PC-3 (cell line): ENCODE measurements at places on chromosomes 13 and 19. TPM values are rescaled to one million over a fixed set of nuclear protein-coding genes. Genes with fewer than 3 reads are reported as not detected.

GRCh38 chr19:3450796-3451411 lies 29.4 kb downstream of the SMIM24 start:
- DNase-seq = peak; percentile 74

- DNase-seq = no peak
Measured at GRCh38 chr13:30169442-30169841, 137.9 kb downstream of the KATNAL1 start.

- peak; percentile 68 for DNase-seq
Measured at GRCh38 chr19:14475251-14476073, at the start of gene PTGER1. Gene PTGER1 (minus strand): TSS chr19:14475354. CDS start chr19:14474320, 1,034 bp downstream.

DNA sequence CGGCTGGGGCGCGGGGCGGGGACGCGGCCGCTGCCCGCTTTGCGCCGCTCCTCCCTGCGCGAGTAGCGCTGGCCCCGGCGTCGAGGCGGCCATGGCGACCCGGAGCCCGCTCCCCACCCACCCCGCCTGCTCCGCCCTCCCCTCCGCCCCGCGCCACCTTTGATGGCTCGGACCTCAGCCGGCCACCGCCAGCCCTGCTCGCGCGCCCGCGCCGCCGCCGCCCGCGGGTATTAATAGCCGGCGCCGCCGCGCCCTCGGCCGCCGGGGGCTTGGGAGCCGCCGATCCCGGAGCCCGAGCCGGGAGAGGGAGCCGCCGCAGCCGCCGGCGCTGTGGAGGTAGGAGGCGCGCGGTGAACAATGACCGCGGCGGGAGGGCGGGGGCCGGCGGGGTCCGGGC lies 261 bp downstream of the FARP1 start:
- no peak for DNase-seq

DNA sequence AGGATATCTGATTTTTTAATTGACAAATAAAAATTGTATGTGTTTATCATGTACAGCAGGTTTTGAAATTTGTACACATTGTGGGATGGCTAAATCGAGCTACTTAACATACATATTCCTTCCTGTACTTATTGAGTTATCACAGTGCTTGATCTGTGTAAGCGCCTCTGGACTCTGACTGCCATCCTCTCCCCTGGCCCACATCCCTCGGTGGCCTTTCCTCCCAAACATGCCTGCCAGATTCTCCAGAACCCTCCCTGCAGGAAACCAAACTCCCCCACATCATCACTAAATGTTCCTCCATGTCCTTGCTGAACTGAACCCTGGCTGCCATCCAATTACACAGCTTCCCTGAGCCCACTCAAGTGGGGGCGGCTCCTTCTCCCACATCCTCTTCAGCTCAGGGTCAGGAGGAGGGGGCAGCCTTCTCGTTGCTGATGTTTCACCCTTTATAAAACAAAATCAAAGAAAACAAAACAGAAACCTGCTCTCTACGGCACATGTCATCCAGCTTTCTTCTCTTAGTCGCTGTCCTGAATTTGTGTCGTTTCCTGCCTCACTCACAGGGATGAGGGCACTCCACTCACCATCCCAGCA lies 97.1 kb upstream of the SPATA13 start:
- DNase-seq = no peak

GRCh38 chr13:23414682-23415081 lies 18.8 kb downstream of the SACS start:
- DNase-seq = no peak

- DNase-seq = no peak
Measured at GRCh38 chr19:48183356-48183755, 12.9 kb downstream of the ZSWIM9 start.

DNA sequence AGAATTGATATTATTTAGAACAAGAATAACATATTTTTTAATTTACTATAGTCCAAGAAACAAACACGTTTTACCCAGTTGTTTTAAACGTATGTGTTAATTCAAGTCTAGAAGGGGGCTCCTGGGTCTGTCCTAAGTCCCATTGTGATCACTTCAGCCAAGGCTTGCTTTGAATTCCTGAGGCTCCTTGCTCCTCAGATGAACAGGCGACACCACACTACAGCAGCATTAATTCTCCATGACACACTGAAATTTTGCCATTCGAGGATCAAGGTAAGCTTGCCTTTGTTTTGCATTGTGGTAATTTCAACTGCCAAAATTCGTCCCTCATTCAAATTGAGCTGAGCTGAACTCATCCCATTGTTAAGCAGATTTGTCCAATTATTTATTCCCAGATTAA lies 1442.6 kb downstream of the SLITRK5 start:
- DNase-seq = no peak

- no peak for DNase-seq
Measured at GRCh38 chr13:48012668-48013067, 11.6 kb upstream of the SUCLA2 start.

GRCh38 chr13:36453516-36453915 lies 21.2 kb downstream of the CCNA1 start:
- peak; percentile 15 for DNase-seq

GRCh38 chr13:57716295-57716694 lies 84.8 kb downstream of the PCDH17 start:
- no peak for DNase-seq

- DNase-seq = no peak
Measured at GRCh38 chr19:31096062-31096830, 253.0 kb downstream of the TSHZ3 start.

DNA sequence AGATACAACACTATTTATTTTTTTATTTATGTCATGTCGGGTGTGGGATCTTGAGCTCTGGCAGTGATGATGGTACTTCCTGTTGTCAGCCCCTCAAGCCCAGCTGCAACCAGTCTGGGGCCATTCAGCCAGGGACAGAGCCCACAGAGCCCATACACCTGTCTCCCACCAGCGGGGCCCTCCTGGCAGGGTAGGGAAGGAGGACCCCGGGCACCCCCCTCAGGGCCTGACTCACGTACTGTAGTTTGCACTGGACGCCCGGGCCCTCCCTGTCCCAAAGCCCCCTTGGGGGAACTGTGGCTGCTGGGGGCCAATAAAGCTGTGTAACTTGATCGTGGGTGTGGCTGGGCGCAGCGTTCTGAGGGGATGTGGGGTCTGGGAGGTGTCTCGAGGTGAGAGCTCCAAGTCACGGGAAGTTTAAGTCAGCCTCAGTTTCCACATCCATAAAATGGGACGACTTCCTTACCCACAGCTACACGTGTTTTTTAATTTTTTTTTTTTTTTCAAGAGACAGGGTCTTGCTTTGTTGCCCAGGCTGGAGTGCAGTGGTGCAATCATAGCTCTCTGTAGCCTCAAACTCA lies 9.5 kb downstream of the ATG4D start:
- DNase-seq = no peak

DNA sequence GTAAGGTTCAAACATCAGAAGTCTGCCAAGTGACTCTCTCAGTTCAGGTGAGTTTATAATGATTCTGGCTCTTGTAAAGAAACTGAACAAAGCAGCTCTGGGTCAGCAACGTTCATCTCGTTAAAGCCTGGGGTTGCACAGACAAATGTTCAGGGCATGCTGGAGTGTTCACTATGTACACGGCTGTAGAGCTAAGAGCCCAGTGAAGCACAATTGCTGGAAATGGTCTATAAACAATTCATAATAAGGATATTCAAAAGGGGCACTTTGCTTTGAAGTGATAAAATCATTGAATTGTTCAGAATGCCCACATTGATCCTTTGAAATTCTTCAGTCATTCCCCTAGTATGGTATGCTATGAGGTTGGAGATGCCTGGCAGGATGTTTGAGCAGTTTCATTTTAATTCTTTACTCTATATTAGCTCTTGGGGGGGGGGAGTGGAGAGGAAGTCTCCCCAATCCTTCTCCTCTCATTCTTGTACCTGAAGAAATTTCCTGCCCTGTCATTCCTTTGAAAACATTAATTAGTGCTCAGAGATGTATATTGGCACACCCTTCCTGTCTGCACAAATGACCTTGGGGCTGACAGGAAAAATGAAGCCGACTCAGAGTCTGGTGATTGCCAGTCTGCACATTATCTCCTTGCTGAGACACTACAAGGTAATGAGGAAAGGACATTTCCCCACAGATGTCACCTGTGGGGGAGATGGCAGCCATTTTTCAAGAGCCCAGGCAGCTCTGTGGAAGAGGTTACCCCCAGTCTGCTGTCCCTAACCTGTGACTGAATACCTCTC lies 145.5 kb downstream of the DLEU7 start:
- no peak for DNase-seq

- DNase-seq = no peak
Measured at GRCh38 chr13:94311893-94312292, 167.6 kb downstream of the DCT start.

- no peak for DNase-seq
Measured at GRCh38 chr13:102582256-102582655, 14.5 kb upstream of the TPP2 start.

DNA sequence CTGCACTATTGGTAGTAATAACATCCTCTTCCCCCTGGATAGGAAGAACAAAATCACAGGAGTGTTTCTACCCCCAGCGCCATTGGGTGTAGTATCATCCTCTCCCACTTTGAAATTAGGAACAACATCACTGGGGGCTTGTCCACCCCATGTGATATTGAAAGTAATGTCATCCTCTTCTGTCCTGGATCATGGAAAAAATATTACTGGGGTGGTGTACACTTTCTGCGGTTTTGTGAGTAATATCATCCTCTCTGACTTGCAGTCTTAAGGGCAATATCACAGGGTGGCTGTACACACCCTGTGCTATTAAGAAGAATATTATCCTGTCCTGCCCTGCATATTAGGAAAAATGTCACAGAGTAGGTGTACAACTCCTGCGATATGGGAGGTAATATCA lies 4.9 kb upstream of the RGCC start:
- no peak for DNase-seq

DNA sequence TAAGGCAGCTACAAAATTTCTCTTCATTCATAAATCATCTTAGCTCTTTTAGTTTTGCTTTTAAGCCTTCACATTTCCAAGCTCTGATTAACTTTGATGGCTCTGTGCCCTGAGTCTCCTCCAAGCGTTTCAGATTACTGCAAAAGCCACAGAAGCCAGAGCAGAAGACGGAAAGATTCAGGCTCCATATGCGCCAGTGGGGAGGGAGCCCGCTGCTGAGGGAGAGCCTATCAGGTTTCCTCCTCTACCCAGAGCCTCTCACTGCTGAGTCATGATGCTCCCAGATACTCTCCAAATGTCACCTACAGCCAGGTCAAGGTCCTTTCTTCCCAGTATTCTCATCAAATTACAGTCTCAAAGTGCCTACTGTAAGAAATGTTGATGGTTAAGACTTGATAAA lies 193.6 kb downstream of the RAP2A start:
- DNase-seq = peak; percentile 61

GRCh38 chr13:114283576-114283975 lies 2.2 kb downstream of the UPF3A start:
- no peak for DNase-seq

DNA sequence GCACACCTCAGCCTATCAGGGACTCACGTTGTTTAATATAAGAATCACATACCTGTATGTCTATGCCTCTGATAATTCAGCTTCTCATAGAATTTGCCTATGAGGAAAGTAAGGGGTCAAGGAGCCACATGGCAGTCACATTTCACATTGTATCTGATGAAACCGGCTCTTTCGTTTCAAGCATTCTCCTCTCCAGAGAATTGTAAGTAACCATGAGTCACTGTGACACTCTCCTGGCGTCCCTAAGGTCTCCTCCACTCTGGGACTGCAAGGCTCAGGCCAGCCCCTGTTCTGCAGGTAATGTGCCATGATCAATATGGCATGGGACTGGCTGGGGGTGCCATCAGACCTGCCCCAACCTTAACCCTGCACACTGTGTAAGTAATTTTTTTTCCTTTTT lies 503.3 kb downstream of the COG6 start:
- DNase-seq = no peak

- no peak for DNase-seq
Measured at GRCh38 chr13:82625717-82626116, 1256.6 kb downstream of the SLITRK1 start.

- DNase-seq = peak; percentile 65
Measured at GRCh38 chr13:60788156-60788829, 391.3 kb downstream of the TDRD3 start.

- DNase-seq = peak; percentile 83
Measured at GRCh38 chr19:10644260-10645007, 9.7 kb upstream of the ILF3 start.

DNA sequence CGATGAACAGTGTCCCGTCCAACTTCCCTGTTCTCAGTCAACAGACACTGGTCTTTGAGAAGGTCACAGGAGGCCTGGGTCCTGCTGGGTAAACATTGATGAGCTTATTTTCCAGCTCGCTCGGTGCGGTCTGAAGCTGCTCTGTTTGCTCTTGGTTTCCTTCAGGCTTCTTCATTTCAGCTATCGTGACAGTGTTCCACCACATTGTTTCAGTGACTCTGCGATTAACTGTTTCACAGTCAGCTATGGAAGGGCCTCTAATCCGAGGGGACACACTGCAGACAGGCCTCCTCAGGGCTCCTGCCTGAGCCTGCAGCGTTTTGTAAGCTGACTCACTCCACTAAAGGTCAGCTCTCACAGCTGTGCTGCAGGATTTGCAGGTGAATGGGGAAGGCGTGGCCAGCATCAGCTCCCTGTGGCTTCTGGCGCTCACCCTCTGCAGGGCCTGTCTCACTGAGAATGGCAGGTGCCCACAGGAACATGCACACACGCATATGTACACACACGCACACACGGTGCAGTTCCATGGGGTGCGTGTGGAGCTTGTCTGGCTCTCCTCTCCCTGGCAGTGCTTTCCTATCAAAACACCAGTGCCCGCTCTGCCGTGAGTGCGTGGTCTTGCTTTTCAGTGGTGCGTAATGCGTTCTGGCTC lies 62.9 kb upstream of the MCF2L start:
- DNase-seq = peak; percentile 56

- DNase-seq = no peak
Measured at GRCh38 chr19:9735986-9736385, 32.6 kb downstream of the ZNF846 start.

ZSCAN4 gene
- not detected in 2 replicates for total RNA-seq

TSKS gene
- not detected in 2 replicates for total RNA-seq

INSL3 gene
- not detected in 2 replicates for total RNA-seq

AP3D1 gene
- total RNA-seq = 103 and 142 TPM in 2 replicates

CLEC17A gene
- total RNA-seq = not detected in 2 replicates

ZNF69 gene
- total RNA-seq = 2.7 and 4.3 TPM in 2 replicates

NDUFB7 gene
- 1,095 and 1,098 TPM in 2 replicates for total RNA-seq
